MCF 10A (cell line): ENCODE measurements at places on chromosomes 3 and 15. TPM values are rescaled to one million over a fixed set of nuclear protein-coding genes. Genes with fewer than 3 reads are reported as not detected.

The CSPG5 gene
- 0.44 and 0.71 TPM in 2 replicates for total RNA-seq

The SNTN gene
- not detected in 2 replicates for total RNA-seq

The SYNPR gene
- total RNA-seq: not detected in 2 replicates

The CP gene
- 0.37 TPM in 1 of 2 replicates, not detected in the other for total RNA-seq

The ITIH3 gene
- total RNA-seq: not detected in 2 replicates

The SLC2A2 gene
- not detected in 2 replicates for total RNA-seq

The TRPM1 gene
- total RNA-seq: not detected in 2 replicates

The ZNF106 gene
- total RNA-seq: 54.2 and 61.4 TPM in 2 replicates

The LSAMP gene
- not detected in 2 replicates for total RNA-seq

The MKRN3 gene
- total RNA-seq: not detected in 2 replicates

The RAD54L2 gene
- 23.5 and 28.2 TPM in 2 replicates for total RNA-seq

The PDIA5 gene
- 42.7 and 47.7 TPM in 2 replicates for total RNA-seq

The LMAN1L gene
- 0.23 TPM in 1 of 2 replicates, not detected in the other for total RNA-seq

The PLA2G4F gene
- total RNA-seq: 0.30 TPM in 1 of 2 replicates, not detected in the other

The RYR3 gene
- not detected in 2 replicates for total RNA-seq

The CAPN3 gene
- total RNA-seq: 4.7 and 7.5 TPM in 2 replicates

The GOLGA8H gene
- total RNA-seq: 0.70 and 0.71 TPM in 2 replicates

The FEZF2 gene
- not detected in 2 replicates for total RNA-seq

The SEMA3G gene
- 0.12 TPM in 1 of 2 replicates, not detected in the other for total RNA-seq

The HHLA2 gene
- total RNA-seq: not detected in 2 replicates

The ATR gene
- total RNA-seq: 27.2 and 30.2 TPM in 2 replicates

The LTK gene
- total RNA-seq: 0.17 TPM in 1 of 2 replicates, not detected in the other

The C3orf52 gene
- total RNA-seq: 10.4 and 16.1 TPM in 2 replicates

The CLDN18 gene
- not detected in 2 replicates for total RNA-seq

The TGM4 gene
- 1.1 and 2.5 TPM in 2 replicates for total RNA-seq

The ALDH1A2 gene
- 1.2 and 1.3 TPM in 2 replicates for total RNA-seq

The SCAANT1 gene
- not detected in 2 replicates for total RNA-seq

The SSR3 gene
- 447 and 568 TPM in 2 replicates for total RNA-seq

The RLBP1 gene
- total RNA-seq: not detected in 2 replicates

The GOLGA8T gene
- 0.59 and 0.61 TPM in 2 replicates for total RNA-seq

The SLC24A5 gene
- not detected in 2 replicates for total RNA-seq

The TF gene
- 0.12 and 0.19 TPM in 2 replicates for total RNA-seq

The GOLGA6D gene
- total RNA-seq: not detected in 2 replicates

The SLC35G2 gene
- 7.6 and 8.5 TPM in 2 replicates for total RNA-seq
